Smooth muscle cell of bladder (primary cell): ENCODE measurements at places on chromosomes 5 and 9. TPM values are rescaled to one million over a fixed set of nuclear protein-coding genes. Genes with fewer than 3 reads are reported as not detected.

Gene APBA1
- 3.6 and 7.1 TPM in 2 replicates for total RNA-seq

Gene GABRA1
- not detected in 2 replicates for total RNA-seq

Gene DOCK8
- under 0.01 and 0.18 TPM in 2 replicates for total RNA-seq

Gene SLC6A3
- under 0.01 TPM in 1 of 2 replicates, not detected in the other for total RNA-seq

Gene C9orf50
- total RNA-seq, result 0.14 and 0.18 TPM in 2 replicates

Gene ELOVL7
- total RNA-seq, result under 0.01 and 0.09 TPM in 2 replicates

Gene FLT4
- under 0.01 and 0.37 TPM in 2 replicates for total RNA-seq

Gene INSYN2B
- total RNA-seq, result 3.1 and 3.8 TPM in 2 replicates

Gene MOB3B
- total RNA-seq, result 0.14 and 0.18 TPM in 2 replicates

Gene CDH9
- 0.18 TPM in 1 of 2 replicates, not detected in the other for total RNA-seq

Gene DEPDC1B
- total RNA-seq, result 1.1 and 1.6 TPM in 2 replicates

Gene TAF11L3
- total RNA-seq, result not detected in 2 replicates

Gene SMC2
- 6.7 and 7.1 TPM in 2 replicates for total RNA-seq

Gene ISL1
- 0.14 TPM in 1 of 2 replicates, not detected in the other for total RNA-seq

Gene MLANA
- not detected in 2 replicates for total RNA-seq

Gene LECT2
- total RNA-seq, result not detected in 2 replicates

Gene PIGO
- 10.5 and 11.4 TPM in 2 replicates for total RNA-seq

Gene OR2K2
- not detected in 2 replicates for total RNA-seq

Gene IFNA4
- not detected in 2 replicates for total RNA-seq

Gene TAF11L5
- not detected in 2 replicates for total RNA-seq

Gene SPATA31C1
- not detected in 2 replicates for total RNA-seq

Gene TMEM8B
- 1.6 and 2.3 TPM in 2 replicates for total RNA-seq

Gene NMUR2
- total RNA-seq, result not detected in 2 replicates

Gene AJM1
- 1.00 and 1.4 TPM in 2 replicates for total RNA-seq

Gene HNRNPH1
- 471 and 654 TPM in 2 replicates for total RNA-seq

Gene MEIKIN
- not detected in 2 replicates for total RNA-seq

Gene SLC4A9
- total RNA-seq, result not detected in 2 replicates

Gene PRELID2
- 10.7 and 16.9 TPM in 2 replicates for total RNA-seq

Gene PLPPR1
- not detected in 2 replicates for total RNA-seq

Gene REEP2
- total RNA-seq, result 16.2 and 17.5 TPM in 2 replicates

Gene CEP72
- 1.1 and 2.0 TPM in 2 replicates for total RNA-seq

Gene SOHLH1
- total RNA-seq, result not detected in 2 replicates
